ENCODE measurements at places on chromosomes 6 and 20. TPM values are rescaled to one million over a fixed set of nuclear protein-coding genes. Genes with fewer than 3 reads are reported as not detected.

The CRIP3 gene
- total RNA-seq, result 2.2 TPM

GRCh38 chr6:138765896-138766655 lies 7.5 kb upstream of the CCDC28A start:
- H3K4me3 ChIP-seq, result no peak overlapping the region
- no peaks in the 10 kb centered on the region for H3K27me3 ChIP-seq

DNA sequence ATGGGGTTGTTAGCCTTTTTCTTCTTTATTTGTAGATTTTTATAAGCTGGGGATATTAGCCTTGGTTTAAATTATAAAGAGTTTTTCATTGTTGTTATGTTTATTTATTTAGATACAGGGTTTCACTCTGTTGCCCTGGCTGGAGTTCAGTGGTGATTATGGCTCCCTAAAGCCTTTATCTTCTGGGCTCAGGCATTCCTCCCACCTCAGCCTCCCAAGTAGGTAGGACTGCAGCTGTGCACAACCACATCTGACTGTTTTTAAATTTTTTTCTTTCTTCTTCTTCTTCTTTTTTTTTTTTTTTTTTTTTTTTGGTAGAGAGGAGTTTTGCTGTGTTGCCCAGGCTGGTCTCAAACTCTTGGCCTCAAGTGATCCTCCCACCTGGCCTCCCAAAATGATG lies 80.9 kb downstream of the UBE3D start:
- no peaks in the 10 kb centered on the region for H3K27me3 ChIP-seq
- H3K4me3 ChIP-seq, result no peak overlapping the region
- H3K36me3 ChIP-seq, result no peaks in the 10 kb centered on the region
- no peaks in the 10 kb centered on the region for H3K4me1 ChIP-seq
- H3K27ac ChIP-seq, result no peak overlapping the region

The HCRTR2 gene
- total RNA-seq, result not detected

- no peak for DNase-seq
- H3K4me1 ChIP-seq, result peaks cover 3% of the 10 kb centered on the region
- H3K27me3 ChIP-seq, result no peaks in the 10 kb centered on the region
- H3K36me3 ChIP-seq, result no peaks in the 10 kb centered on the region
- H3K4me3 ChIP-seq, result no peak overlapping the region
Measured at GRCh38 chr20:40262219-40262618, 426.8 kb downstream of the MAFB start.

DNA sequence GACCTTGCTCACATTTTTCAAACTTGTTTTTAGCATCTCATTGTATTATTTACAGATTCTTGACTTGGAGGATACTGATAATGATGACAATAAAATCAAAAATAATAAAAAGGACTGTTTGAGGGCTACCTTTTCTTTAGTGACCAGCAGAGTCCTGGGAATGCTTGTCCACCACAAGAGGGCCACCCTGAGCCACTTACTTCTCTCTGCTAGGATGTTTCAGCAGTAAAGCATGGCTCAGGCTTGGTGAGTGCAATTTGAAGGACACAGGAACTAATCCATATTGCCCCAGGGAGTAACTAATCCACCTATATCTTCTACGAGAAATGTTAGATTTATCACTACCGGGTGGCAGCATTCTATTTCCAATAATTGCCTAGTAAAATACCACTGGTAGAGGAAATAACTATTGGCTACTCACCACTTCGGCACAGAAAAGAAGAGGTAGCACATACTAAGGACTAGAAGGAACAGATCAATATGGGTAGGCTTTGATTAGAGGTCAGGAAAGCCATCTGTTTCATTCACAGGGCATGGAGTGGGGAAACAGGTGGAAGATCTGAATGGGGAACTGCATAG lies 5.8 kb upstream of the KIAA0408 start:
- H3K4me3 ChIP-seq, result no peak overlapping the region
- H3K27ac ChIP-seq, result no peak overlapping the region
- peak; percentile 83 for DNase-seq
- H3K36me3 ChIP-seq, result no peaks in the 10 kb centered on the region
- H3K4me1 ChIP-seq, result no peaks in the 10 kb centered on the region
- H3K27me3 ChIP-seq, result no peaks in the 10 kb centered on the region

DNA sequence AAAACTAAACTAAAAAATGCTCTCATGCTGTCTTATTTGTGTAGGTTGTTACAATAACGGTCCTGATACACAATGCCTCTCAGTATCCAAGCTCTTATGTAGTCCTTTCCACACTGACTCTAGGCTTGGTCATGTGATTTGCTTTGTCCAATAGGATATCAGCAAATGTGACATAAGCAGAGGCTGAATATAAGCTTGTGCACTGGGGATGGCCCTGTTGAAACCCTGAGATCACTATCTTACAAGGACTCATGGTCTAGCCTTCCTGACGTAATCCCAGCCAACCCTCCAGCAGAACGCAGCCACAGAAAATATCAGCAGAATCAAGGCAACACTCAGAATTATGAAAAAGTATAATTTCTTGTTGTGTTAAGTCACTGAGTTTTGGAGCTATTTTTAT lies 145.1 kb upstream of the CCN2 start:
- H3K27me3 ChIP-seq, result no peaks in the 10 kb centered on the region
- no peak for DNase-seq
- H3K4me3 ChIP-seq, result no peak overlapping the region
- no peaks in the 10 kb centered on the region for H3K36me3 ChIP-seq
- H3K4me1 ChIP-seq, result no peaks in the 10 kb centered on the region
- no peak overlapping the region for H3K27ac ChIP-seq

DNA sequence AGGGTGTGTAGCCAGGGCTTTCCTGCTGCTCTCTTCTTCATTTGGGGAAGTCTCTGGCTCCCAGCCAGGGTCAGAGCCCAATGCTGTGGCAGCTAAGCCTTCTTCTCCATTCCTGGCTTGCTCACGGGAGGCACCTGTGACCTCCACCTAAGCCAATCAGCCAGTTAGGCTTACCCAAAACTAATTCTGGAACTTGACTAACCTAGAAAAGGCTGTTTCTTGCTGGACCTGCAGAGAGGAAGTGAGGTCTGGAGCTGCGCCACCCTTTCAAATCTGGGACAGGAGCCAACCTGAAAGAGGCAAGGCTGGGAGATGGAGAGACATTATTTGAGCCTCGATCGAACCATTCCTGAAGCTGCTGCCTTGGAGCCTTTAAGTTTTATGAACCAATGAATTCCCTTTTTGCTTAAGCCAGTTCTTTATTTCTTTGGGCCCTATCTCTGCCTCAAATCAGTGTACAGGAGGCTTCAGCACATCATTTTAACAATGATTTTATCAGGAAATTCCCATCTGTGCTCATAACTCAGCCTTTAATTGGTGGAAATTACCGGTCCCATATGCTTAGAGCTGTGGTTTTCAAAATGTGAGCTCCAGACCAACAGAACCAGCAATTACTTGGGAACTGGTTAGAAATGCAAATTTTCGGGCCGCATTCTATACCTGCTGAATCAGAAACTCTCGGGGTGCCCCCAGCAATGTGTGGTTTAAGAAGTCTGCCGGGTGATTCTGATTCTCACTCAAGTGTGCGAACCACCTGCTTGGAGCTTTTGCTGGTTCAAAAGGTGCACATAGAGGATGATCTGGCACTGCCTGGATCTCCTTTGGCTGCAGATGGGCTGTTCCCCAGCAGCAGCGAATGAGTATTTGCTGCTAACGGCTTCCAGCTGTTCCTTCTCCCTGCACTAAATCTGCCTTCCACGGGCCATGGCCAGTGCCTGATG lies 97.4 kb upstream of the RNF24 start:
- no peak for DNase-seq
- no peak overlapping the region for H3K4me3 ChIP-seq
- H3K27me3 ChIP-seq, result peaks cover 12% of the 10 kb centered on the region
- no peak overlapping the region for H3K27ac ChIP-seq

- H3K27ac ChIP-seq, result no peak overlapping the region
- H3K36me3 ChIP-seq, result no peaks in the 10 kb centered on the region
- H3K4me1 ChIP-seq, result no peaks in the 10 kb centered on the region
- no peak for DNase-seq
Measured at GRCh38 chr20:18686696-18687095, 98.8 kb downstream of the DTD1 start.

DNA sequence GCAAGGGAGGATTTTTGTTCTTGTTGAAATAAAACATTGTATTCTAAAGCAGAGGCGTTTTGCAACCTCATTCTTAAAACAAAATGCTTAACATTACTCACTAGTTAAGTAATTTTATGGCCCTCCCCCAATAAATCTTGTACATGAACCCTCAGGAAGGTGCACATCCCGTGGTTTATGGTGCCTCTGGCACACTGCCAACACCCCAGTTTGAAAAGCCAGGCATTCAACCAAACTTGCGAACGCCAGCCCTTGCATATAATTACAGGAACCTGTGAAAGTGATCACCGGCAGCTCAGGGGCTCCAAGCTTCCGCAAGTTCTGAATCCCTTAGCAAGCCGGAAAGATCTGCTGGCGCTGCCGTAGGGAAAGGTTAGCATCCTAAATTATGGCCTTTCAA lies 1109.0 kb upstream of the FLRT3 start:
- no peak overlapping the region for H3K4me3 ChIP-seq
- no peaks in the 10 kb centered on the region for H3K36me3 ChIP-seq

DNA sequence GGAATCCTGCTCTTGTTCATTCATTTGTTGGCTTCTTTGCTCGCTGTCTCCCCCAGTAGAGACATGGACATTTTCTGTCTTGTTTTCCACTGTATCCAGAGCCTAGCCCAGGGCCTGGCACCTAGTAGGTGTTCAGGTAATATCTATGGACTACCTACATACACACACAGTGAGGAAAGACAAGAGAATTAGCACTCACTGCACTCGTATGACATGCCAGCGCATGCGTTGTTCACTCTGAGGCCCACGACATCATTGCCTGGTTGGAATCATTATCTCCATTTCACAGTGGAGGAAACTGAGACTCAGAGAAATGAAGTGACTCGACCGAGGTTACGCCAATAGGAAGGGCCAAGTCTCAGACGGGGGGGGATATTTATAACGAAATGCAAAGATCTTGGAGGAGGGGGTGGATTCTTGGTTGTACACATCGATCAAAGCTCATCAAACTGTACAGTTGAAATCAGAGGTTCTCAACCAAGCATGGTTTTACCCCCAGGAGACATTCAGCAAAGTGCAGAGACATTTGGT lies 140.1 kb upstream of the PTPN1 start:
- no peaks in the 10 kb centered on the region for H3K27me3 ChIP-seq
- no peak overlapping the region for H3K4me3 ChIP-seq
- peaks cover 7% of the 10 kb centered on the region for H3K4me1 ChIP-seq
- DNase-seq, result no peak

The HLA-DRA gene
- total RNA-seq, result 126 TPM

DNA sequence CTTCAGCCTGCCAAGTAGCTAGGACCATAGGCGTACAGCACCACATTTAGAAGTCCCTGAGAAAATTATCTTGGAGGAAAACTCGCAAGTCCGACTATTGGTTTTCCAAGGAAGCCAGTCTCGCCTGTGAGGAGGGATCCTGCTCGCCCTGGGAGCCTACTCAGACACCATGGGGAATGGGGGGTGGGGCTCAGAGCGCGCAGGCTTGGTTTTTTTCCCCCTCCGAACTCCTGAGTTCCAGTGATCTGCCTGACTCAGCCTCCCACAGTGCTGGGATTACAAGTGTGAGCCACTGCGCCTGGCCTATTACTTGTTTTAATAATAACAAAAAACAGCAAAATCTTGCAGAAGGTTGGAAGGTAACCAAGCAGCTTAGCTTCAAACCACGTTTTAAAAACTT lies 153.7 kb downstream of the OR2B2 start:
- no peak overlapping the region for H3K27ac ChIP-seq
- peaks cover 14% of the 10 kb centered on the region for H3K4me1 ChIP-seq
- no peak overlapping the region for H3K4me3 ChIP-seq

- no peak overlapping the region for H3K4me3 ChIP-seq
- no peaks in the 10 kb centered on the region for H3K36me3 ChIP-seq
- no peaks in the 10 kb centered on the region for H3K4me1 ChIP-seq
Measured at GRCh38 chr20:2741463-2741862, 48.9 kb downstream of the EBF4 start.

DNA sequence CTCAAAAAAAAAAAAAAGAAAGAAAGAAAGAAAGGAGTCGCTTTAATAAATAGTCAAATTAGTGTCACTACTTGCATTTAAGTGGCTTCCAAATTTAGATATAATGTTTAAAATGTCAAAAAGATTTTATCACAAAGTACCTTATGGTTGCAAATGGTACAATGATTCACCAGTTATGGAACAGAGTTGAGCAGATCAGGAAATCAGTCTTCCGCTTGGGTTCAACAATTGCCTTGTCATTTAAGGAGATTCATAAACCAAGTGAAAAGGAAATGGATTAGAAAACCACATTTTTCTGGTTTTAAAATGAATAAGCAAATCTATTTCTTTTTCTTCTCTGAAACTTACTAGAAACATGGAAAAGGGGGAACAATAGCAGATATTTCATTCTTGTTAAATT lies 94.8 kb upstream of the PTPRT start:
- H3K36me3 ChIP-seq, result no peaks in the 10 kb centered on the region
- DNase-seq, result no peak
- peaks cover 1% of the 10 kb centered on the region for H3K27me3 ChIP-seq
- H3K4me3 ChIP-seq, result no peak overlapping the region

The LIN28B gene
- total RNA-seq, result not detected

All from suprapubic skin (tissue), 4 donors.